ENCODE measurements at places on chromosomes 4 and X.

DNA sequence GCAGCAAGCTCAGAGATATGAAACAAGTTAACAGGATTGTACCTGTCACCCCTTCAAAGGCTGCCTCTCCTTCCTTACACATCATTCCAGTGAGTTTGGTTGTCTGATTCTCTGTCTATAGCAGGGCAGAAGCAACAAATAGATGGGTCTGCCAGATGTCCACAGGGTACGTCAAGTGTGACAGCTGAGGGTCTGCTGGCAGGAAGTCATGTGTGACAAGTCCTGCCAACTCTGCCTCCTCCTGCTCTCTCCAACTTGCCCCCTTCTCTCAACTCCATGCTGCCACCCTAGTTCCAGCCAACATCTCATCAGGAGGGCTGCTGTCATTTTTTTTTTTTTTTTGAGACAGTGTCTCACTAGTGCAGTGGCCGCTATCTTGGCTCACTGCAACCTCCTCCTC, 109.2 kb downstream of the NSUN7 start:
- DNase-seq, result no peak

DNA sequence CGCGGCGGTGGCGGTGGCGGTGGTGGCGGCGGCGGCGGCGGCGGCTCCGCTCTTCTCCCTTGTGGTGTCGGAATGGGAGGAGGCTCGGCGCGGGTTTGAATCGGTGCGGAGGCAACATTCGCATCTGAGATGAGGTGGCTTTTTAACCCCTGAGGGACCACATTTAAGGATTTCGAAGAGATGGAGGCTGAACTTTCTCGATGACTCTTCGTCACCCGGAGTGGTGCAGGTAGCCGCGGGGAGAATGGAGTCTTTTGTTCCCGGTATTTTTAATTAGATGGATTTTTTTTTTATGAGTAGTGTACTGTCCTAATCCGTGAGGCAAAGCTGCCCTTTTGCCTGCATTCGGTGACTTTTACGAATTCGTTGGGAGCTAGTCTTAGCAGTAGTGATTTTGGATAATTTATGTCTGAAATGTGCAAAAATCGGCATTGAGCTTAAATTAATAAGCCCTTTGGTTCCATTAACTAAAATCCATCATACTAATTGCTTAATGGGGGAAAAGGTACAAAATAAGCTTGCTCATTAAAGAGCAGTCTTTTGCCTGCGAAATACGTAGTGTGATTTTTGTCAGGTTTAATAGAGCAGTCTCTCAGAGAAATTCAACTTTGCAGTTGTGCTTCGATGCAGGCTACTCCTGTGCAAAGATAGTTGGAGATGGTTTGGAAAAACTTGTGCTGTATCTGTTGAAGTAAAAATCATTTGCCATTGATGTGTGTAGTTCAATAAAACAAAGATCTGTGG, 206.2 kb downstream of the TENM3 start:
- DNase-seq, result no peak

DNA sequence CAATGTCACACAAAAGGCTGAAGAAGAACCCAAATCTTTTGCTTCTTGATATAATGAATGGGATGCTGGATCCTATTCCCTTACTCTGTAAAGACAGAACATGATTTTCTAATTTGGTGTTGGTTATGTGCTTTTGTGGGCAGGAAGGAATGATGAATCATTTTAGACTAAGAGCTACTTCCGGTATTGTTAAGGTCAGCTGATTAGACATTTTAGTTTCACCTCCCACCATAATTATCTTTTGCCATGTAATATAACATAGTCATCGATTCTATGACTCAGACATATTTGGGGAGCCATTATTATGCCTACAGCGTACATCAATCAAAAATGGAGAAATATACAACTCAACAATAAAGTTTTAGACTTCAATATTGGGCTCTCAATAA, 265.3 kb downstream of the ZNF674 start:
- DNase-seq, result no peak

GRCh38 chrX:29488919-29489318, 726.4 kb upstream of the MAGEB2 start:
- DNase-seq, result no peak

DNA sequence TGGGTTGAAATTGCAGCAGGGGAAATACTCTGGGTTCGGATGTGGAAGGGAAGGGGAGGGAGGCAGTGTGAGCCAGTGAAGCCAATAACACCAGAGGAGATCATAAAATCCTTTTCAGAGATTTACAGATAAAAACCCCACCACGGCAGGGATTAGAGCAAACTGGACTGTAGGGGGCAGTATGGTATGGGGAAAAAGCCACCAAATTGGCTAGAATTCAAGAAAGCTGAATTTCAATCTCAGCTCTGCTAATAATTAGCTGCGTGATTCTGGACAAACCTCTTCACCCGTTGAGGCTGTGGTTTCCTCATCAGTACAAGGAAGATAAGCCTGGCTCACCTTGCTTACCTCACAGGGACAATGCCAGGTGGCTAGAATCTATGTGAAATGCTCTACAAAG, 108.1 kb downstream of the ATG4A start:
- DNase-seq, result no peak

GRCh38 chr4:11615601-11616000, 186.9 kb upstream of the HS3ST1 start:
- no peak for DNase-seq
